ENCODE measurements at places on chromosomes 3 and 15.

- DNase-seq, result no peak
These were observed 211.2 kb downstream of the FOXP1 start for GRCh38 chr3:71372241-71372768.

GRCh38 chr15:90952901-90953677 is 1.6 kb upstream of the RCCD1 start:
- DNase-seq, result no peak

- no peak for DNase-seq
These were observed 10.7 kb downstream of the CCR3 start for GRCh38 chr3:46252980-46253379.

DNA sequence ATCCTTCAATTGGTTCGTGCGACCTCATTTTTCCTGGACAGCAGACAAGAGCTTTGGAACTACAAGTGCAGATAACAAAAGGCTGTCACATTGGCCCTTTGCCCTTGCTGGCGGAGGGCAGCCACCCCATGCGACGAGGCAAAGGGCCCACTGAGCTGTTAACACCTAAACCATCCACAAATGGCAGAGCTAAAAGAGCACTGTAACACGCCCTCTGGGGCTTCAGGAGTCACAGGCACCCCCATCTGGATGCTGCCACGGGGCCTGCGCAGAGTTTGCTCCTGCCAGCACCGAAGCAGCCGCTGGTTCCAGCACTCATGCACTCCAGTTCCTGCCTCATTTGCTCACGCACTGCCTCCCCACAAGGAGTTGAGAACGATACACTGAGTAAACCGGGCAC is 524.9 kb downstream of the ZNF385D start:
- DNase-seq, result no peak

DNA sequence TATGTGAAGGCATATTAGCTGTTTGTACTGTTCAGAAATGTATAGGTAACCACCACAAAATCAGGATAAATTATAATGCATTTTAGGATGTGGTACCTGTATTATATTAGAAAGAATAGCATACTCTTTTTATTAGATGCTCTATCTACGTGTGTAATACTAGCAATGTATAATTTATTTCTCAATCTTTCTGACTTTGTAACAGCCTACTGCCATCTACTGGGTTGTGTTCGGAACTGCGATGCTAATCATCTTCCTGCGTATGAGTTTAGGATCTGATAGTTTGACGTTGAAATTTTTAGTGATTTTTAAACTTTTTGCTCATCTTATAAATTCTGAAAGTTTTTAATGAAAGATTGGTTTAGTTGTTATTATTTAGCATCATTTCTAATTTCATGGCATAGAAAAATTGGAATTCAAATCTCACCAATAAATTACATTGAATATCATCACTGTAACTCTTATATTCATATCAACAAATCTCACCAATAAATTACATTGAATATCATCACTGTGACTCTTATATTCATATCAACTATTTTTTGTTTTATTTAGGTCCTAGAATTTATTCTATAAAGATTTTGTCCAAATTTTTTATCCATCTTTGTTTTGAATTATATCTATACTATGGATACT is 322.7 kb upstream of the ZNF717 start:
- DNase-seq, result peak; percentile 82

GRCh38 chr3:52277972-52278509 is 408 bp downstream of the WDR82 start:
- DNase-seq, result peak; percentile 50

DNA sequence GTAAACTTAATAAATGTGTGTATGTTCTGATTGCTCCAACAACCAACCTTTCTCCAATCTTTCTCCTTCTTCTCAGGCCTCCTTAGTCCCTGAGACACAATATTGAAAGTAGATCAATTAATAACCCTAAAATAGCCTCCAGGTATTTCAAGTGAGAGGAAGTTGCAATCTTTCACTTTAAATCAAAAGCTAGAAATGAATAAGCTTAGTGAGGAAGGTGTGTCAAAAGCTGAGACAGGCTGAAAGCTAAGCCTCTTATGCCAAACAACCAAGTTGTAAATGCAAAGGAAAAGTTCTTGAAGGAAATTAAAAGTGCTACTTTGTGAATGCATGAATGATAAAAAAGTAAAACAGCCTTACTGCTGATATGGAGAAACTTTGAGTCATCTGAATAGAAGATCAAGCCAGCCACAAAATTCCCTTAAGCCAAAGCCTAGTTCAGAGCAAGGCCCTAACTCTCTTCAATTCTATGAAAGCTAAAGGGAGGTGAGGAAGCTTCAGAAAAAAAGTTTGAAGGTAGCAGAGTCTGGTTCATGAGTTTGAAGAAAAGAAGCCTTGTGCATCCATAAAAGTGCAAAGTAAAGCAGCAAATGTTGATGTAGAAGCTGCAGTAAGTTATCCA is 38.6 kb downstream of the CCDC80 start:
- DNase-seq, result no peak

GRCh38 chr3:50259432-50260026 is 9.4 kb upstream of the SEMA3B start:
- no peak for DNase-seq
